ENCODE measurements at places on chromosomes 2 and 18.

DNA sequence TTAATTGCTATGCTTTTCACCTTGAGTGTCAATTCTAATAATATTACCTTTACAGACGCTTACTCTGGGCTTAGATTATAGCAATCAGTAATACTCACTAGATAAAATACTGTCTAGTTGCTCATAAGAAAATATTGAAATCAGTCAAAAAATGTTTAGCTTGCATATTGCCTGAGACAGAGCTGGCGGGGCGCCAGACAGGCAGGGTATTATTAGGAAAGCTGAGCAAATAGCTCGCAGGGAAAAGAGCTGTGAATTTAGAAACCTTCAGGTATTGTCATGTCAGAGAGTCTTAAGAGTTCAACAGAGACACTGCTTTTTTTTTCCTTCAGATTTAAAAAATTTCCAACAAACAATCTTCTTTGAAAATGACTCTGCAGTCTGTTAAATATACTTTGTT is 118.4 kb downstream of the MEIS1 start:
- DNase-seq = no peak

GRCh38 chr2:9094117-9094516 is 90.6 kb upstream of the MBOAT2 start:
- DNase-seq = no peak

DNA sequence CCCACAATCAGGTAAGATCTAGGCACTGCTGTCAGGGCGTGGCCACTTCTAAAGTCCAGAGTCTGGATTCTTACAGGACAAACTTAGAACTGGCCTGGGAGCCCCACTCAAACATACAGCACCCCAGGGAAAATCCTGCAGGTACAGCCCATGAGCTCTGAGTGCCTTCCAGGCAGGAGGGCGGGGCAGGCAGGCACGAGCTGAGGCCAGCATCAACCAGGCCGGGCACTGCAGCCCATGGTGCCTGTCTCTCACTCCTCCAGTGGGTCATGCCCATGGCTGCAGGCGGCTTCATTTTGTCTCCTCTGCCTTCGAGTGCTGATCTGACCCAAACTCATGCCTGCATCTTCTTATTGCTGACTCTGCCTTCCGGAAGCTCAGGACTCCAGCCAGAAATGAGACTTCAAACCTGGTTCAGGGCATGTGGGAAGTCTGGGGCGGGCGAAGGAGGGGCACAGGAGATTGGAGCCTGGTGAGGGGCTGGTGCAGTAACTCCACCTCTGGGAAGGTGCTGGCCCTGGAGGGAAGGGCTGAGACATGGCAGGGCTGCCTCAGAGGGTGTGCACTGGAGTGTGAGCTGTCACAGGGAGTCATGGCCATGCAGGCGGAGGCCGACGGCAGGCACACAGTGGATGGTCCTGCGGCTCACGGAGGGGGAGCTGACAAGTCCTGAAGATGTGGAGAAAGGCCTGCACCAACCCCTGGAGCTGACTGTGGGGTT is 40.5 kb downstream of the HS6ST1 start:
- DNase-seq = no peak

GRCh38 chr18:62576845-62577512 is 54.2 kb downstream of the ZCCHC2 start:
- no peak for DNase-seq

- DNase-seq = no peak
Observed at GRCh38 chr18:44028109-44028508, 652.6 kb upstream of the SETBP1 start.
